ENCODE measurements at places on chromosomes 13 and 19.

- DNase-seq, result no peak
Observed at GRCh38 chr13:77696006-77696878, 1.2 kb upstream of the SLAIN1 start.

DNA sequence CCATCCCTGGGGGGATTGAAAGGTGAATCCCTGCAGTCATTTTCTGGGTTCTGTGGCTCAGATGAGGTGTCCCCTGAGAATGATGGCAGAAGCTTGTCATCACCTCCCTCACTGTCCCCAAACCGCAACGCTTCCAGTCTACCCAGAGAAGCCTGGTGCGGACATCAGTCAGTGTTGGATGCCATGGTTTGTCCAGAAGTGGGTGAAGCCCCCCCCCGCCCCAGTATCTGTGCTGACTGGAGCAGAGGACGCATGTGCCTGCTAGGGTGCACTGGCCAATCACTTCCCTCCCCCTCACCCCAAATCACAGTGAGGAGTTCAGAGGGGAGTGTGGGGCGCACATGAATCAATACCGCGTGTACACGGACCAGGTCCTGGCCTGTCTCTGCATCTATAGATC lies 150.5 kb downstream of the TEX29 start:
- no peak for DNase-seq

DNA sequence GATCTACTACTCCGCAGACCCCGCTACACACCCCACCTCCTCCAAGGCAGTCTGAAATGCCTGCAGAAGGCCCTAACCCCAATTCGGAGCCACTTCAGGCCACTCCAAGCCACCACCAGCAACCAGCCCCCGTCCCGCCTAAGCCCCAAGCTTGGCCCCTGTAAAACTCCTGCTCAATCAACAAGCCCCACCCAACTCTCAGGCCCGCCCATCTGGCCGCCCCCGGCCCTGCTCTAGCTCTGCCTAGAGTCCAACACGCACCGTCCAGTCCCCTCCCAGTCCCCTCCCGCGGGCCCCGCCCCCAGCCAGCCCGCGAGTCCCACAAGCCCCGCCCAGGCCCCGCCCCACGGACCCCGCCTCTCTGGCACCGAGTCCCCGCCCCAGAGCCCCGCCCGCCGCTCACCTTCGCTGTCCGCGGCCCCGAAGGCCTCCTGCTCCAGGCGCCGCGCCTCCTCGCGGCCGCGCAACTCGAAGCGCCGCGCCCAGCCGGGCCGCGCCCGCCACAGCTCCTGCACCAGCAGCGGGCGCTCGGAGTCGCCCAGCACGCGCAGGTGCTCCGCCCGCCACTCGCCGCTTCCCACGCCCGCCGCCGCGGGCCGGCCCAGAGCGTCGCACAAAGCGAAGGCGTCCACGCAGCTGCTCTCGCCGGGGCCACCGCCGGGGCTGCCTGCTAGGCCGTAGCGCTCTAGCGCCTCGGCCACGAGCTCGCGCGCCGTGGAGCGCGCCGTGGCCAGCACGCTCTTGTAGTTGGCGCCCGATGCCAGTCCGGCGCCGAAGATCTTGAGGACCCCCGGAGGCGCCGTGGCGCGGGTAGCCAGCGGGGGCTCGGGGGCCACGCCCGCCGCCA lies 1.6 kb downstream of the RASIP1 start:
- peak; percentile 98 for DNase-seq

- no peak for DNase-seq
Observed at GRCh38 chr13:37412241-37412921, 186.2 kb downstream of the POSTN start.

DNA sequence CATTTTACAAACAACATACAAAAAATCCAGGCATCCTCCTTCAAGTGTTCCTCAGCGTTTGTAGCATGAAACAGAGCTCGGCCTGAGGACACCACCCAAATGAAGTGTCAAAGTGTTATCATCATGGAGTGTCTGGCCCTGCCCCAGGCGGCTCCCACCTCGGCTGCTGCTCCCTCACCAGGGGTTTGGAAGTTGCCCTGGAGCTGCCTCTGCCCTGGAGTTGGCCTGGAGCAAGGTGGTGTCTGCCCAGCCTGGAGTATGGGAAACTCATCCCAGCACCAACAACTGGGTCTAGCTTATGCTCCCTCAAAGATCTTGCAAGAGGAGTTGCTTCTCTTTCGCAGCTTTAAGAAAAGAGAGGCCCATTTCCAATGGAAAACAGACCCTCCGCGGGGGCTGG lies 120.4 kb downstream of the FOXO1 start:
- no peak for DNase-seq

DNA sequence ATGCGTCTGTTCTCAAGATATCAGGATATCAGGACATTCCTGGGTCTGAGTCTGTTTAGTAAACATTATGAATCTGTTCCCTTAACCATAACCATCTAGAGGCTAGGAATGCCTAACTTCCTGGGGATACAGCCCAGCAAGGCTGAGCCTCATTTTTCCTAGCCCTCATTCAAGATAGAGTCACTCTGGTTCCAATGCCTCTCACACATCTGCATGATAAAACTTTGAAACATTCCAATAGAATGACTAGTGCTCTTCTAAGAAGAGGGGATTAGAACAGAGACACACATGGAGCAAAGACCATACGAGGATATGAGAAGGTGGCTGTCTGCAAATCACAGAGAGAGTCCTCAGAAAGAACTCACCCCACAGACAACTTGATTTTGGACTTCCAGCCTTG lies 20.6 kb upstream of the CABP5 start:
- no peak for DNase-seq

GRCh38 chr13:32407854-32408253 lies 20.1 kb downstream of the N4BP2L1 start:
- no peak for DNase-seq

DNA sequence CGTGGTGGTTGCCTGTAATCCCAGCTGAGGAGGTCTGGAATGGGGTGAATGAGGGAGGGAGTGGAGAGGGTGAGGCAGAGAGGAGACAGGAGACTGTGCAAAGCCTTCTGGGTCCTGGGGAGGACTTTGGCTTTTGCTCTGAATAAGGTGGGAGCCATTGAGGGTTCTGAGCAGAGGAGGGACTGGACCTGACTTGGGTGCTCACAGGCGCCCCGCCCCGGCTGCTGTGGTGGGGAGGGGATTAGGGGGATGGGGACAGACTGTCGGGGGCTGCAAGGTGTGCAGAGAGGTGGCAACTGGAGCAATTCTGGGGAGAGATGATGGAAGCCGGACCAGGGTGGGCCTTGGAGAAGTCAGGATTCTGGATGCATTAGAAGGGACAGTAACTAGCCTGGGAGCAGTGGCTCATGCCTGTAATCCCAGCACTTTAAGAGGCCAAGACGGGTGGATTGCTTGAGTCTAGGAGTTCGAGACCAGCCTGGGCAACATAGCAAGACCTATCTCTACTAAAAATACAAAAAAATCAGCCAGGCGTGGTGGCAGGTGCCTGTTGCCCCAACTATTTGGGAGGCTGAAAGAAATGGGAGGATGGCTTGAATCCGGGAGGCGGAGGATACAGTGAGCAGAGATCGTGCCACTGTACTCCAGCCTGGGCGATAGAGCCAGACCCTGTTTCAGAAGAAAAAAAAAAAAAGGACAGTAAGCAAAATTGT lies 16.1 kb upstream of the NANOS3 start:
- no peak for DNase-seq

DNA sequence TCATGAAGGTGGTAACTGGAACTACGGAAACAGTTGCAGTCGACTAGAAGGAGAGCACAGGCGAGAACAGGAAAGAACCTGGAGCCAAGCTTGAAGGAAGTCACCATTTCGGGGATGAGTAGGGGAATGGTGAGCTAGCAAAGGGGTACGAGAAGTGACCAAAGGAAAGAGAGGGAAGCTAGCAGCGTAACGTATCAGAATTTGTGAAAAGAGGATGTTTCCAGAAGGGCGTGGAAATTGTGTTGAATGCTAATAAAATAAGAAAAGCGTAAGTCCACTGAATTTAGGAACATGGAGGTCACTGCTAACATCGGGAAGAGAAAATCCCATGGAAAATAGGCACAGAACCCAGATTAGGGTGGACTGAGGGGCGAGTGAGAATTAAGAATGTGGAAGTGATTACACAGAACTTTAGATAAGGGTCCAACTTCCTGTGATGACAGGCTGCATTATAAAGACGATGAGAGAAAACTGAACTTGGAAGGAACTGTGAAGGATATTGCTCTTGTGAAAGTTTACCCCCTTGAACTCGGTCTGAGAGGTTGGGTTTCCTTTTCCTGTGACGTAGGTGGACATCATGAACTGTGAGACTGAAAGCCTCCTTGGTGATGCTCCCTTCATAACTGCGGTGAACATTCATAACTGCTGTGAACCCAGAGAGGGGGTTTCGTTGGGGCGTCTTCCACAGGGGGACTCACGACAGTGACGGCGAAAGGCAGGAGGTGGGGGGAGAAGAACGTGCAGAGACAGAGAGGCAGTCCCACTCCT lies 2.0 kb upstream of the FFAR2 start:
- no peak for DNase-seq

DNA sequence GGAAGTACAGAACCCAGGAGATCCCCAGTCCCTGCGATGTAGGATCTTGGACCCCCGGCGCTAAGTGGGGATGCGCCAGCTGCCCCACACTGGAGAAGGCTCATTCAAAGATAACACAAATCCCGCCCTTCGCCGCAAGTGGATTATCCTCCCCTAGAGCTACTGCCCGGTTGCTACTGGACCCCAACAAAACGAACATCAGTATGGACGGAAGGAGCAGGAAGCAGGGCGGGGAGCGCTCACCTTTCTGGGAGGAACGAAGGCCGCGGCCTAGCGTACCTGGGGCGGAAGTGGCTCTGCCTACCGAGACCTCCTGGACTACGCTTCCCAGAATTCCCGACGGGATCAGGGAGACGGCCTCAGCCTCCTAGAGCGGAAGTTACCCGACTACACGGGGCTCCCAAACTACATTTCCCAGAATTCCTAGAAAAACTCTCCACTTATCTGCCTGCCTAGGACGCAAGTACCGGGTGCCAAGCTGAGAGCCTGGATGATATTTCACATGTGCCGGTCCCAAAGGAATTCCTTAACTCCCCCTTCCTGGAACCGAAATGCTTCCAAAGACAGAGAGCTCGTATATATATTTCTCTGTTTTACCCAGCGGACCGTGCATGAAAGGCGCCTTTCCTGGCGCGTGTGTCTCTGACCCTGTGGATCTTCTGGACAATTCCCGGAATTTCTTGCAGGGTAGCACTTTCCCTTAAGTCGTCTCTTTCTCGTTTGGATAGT lies at the start of gene ZNF112:
Gene ZNF112, minus strand, starts transcription at position 298 of the 729 bp plus-strand sequence. CDS start 16,141 bp downstream, outside the sequence.
- DNase-seq, result peak; percentile 25

- DNase-seq, result no peak
Observed at GRCh38 chr19:19068659-19069654, 5.2 kb downstream of the SLC25A42 start.

- DNase-seq, result no peak
Observed at GRCh38 chr19:29268721-29269393, 55.9 kb upstream of the UQCRFS1 start.

DNA sequence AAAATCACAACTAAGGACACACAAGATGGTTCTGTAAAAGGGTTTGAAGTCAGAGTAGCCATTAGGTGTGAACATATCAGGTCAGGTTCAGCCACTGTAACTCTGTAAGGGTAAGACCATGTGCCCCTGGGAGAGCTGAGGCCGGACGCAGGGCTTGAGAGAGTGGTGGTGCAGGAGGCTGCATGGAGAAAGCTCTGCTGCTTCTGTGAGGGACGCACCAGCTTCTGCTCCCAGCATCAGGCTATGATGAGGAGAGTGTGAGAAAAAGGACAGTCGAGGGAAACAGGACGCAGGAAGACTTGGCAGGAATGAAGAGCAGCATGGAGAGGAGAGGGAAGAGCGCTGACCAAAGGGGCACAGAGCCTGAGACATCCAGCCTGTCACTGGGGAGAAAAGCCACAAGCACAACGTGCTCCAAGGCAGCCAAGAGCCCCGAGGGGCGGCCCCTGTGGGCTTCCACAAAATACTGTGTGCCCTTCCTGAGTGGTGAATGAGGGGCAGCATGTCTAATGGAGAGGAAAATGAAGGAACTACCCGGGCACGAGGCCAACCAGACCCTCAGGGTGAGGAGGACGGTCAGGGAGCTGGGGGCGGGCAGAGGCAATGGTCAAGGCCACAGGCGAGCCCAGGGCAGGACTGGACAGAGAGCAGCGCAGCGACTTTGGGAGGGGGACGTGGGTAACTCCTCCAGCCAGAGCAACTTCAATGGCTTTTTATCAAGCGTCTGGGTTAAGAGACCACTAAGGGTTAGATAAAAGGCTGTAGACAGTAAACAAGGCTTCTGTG lies 107.7 kb downstream of the COL4A1 start:
- DNase-seq, result no peak

DNA sequence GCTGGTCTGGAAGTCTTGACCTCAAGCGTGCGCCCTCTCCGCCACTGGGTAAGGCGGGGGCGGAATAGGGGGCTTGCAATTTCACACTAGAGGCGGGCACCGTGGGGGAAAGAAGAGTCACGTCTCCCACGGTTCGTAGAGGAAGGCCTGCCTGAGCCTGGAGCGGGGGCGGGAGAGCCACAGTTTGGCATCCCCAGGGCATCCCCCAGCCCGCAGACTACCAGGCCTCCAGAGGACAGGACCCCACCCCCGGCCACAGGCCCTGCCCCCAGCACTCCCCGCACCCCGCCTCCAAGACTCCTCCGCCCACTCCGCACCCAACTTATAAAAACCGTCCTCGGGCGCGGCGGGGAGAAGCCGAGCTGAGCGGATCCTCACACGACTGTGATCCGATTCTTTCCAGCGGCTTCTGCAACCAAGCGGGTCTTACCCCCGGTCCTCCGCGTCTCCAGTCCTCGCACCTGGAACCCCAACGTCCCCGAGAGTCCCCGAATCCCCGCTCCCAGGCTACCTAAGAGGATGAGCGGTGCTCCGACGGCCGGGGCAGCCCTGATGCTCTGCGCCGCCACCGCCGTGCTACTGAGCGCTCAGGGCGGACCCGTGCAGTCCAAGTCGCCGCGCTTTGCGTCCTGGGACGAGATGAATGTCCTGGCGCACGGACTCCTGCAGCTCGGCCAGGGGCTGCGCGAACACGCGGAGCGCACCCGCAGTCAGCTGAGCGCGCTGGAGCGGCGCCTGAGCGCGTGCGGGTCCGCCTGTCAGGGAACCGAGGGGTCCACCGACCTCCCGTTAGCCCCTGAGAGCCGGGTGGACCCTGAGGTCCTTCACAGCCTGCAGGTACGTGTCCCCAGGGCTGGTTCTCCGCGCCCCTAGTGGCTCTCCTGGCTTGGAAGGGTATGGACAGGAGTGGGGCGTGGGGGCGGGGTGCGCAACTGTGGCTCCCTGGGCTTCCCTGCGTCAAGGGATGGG lies at the start of gene ANGPTL4:
Gene ANGPTL4, plus strand, starts transcription at position 353 of the 969 bp plus-strand sequence. Its CDS starts 167 bp downstream, at position 520.
- peak; percentile 69 for DNase-seq

DNA sequence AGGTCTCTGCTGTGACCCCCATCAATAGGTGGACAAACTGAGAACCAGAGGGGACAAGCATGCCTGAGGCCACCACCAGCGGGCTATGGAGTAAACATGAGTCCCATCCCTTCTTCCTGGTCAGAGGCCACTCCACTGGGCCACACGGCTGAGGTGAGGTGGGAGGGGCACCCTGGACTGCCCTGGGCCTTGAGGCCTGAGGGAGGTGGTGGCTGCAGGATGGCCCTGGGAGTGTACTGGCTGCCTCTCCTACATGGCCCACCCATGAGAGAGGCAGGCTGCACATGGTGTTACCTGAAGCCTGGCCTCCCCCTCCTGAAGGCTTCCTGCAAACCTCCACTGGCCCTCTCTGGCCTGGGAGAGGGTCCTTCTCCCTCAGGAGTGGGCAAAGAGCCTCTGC lies 222.4 kb downstream of the TUBA3C start:
- no peak for DNase-seq
